ENCODE measurements at places on chromosomes 1 and 21.

DNA sequence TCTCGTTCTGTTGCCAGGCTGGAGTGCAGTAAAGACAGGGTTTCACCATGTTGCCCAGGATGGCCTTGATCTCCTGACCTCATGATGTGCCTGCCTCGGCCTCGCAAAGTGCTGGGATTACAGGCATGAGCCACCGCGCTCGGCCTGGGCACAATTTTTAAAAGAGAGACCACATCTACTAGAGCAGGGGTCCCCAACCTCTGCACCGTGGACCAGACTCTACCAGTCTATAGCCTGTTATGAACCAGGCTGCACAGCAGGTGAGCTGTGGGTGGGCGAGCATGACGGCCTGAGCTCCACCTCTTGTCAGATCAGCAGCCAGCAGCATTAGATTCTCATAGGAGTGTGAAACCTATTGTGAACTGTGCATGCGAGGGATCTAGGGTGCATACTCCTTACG is 20.8 kb downstream of the TNNT2 start:
- DNase-seq, result no peak

- peak; percentile 48 for DNase-seq
These were observed 25.6 kb downstream of the ALPL start for GRCh38 chr1:21534674-21535378.

- DNase-seq, result no peak
These were observed 285.2 kb upstream of the SGIP1 start for GRCh38 chr1:66248746-66249145.

DNA sequence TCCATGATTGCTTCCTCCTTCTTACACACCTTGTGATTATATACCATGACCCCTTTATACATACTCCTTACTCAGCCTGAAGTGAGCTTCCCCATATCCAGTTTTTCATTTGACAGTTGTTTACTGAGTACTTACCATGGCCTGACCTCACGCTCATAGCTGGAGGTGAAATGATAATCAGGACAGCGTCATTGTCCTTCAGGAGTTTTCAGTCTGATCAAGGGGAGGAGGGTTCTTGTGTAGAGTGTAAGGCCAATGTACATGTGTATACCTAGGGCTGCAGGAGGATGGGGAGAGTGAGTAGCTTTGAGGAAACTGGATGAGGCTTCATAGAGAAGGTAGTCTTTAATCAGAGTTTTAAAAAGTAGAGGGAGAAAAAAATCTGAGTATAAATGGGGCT is 325.8 kb downstream of the RYR2 start:
- no peak for DNase-seq

GRCh38 chr1:9371391-9371935 is 78.8 kb downstream of the SPSB1 start:
- DNase-seq, result no peak

DNA sequence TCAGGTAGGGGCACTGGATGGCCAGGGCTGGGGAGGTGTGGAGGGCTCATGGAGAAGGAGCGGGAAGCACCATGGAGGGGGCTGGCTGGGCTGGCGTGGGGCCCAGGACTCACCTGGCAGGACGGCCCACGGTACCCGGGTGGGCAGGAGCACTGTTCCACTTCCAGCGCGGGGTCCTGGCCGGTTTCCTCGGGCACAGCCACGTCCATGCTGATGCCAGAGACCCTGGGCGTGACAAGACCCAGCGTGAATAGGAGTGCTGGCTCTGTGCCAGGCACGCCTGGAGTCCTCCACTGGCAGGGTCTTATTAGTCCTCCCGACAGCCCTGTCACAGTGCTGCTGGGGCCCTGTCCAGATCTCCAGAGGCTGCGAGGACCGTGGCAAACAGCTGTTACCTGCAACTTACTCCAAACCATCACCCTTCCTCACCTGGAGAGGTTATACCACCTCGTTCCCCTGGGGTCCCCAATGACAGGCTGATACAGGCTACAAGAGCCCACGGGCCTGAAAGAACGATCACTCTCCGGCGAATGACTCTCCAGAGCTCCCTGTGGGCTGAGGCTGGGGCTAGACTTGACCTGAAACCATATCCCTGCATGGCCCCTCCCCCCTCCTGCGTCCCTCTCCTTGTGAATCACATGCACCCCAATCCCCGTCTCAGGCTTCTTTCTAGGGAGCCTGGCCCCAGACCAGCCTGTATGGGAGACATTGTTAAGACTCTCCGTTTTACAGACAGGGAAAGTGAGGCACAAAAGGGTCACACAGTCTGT is 62.1 kb downstream of the HSPG2 start:
- DNase-seq, result no peak

DNA sequence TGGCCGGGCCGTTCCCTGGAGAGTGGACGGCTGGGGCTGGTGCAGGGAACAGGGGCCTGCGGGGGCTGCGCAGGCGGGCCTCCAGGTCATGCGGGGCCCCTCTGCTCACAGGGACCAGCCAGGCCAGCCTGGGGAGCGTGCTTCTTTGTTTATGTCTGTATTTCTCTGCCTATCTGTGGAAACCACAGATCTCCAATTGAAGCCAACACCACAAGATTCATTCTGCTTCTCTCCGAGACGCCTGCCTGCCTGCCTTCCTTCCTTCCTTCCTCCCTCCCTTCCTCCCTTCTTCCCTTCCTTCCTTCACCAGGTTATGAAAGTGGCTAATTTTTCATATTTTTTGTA is 39.9 kb upstream of the HMGN1 start:
- no peak for DNase-seq

GRCh38 chr1:173392895-173393658 is 84.1 kb upstream of the PRDX6 start:
- no peak for DNase-seq

DNA sequence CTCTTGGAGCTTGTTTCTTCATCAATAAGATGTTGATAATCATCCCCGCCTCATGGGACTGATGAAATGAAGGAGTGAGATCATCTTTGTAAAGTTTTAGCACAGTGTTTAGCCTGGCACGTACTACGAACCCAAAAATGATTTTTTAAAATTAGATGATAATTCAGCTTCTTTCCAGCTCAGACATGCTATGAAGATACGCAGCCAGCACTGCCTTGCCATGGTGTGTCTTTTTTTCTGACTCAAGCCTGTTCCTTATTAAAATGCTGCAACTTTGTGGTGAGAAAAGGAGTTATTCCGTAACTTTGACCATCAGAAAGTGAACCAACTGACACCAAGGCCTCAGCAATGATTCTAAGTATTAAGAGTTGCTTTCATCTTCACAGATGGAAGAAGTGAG is 269.0 kb downstream of the LTN1 start:
- no peak for DNase-seq

- peak; percentile 83 for DNase-seq
These were observed 32.2 kb downstream of the HSPG2 start for GRCh38 chr1:21904704-21905520.

- no peak for DNase-seq
These were observed 671 bp upstream of the PYGO2 start for GRCh38 chr1:154962156-154962749.

DNA sequence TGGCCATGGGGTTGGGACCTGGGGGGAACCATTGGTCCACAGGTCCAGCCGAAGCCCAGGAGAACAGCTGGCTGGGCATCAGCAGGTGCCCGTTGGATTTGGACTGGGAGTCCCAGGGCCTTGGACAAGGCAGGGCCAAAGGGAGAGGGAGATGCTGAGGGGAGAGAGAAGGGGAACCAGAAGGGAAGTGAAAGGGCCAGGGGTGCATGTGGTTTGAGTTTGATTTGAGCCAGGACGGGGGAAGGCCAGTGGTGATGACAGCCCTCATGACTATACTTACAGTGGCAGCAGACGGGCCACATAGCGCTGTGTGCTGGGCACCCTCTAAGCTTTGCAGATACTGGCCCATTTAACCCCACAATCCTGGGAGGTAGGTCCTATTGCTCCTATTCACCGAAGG is 18.8 kb downstream of the AGRN start:
- DNase-seq, result no peak

- DNase-seq, result no peak
These were observed 122.1 kb upstream of the RGS1 start for GRCh38 chr1:192453360-192453992.

- no peak for DNase-seq
These were observed 377.9 kb downstream of the LTN1 start for GRCh38 chr21:28614791-28615190.

DNA sequence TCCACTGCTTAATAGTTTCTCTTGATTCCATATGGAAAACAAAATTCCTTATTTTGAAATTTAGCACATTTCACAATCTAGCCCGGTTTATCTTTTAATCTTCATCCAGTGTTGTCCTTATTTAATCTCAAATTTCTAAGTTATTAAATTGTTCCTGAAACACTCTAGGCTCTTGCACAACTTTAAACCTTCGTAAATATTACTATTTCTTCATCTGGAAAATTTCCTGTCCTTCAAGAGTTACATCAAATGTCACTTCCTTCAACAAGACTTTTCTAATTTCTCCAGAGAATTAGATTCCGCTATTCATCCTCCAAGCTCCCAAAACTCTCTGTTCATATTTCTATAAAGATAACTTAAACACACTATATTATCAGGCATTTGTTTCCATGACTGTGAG is 6.5 kb downstream of the FMO5 start:
- no peak for DNase-seq

- DNase-seq, result no peak
These were observed 39.5 kb downstream of the PIK3CD start for GRCh38 chr1:9691108-9691445.

- DNase-seq, result no peak
These were observed 151.8 kb downstream of the EIF4G3 start for GRCh38 chr1:21024918-21025317.

DNA sequence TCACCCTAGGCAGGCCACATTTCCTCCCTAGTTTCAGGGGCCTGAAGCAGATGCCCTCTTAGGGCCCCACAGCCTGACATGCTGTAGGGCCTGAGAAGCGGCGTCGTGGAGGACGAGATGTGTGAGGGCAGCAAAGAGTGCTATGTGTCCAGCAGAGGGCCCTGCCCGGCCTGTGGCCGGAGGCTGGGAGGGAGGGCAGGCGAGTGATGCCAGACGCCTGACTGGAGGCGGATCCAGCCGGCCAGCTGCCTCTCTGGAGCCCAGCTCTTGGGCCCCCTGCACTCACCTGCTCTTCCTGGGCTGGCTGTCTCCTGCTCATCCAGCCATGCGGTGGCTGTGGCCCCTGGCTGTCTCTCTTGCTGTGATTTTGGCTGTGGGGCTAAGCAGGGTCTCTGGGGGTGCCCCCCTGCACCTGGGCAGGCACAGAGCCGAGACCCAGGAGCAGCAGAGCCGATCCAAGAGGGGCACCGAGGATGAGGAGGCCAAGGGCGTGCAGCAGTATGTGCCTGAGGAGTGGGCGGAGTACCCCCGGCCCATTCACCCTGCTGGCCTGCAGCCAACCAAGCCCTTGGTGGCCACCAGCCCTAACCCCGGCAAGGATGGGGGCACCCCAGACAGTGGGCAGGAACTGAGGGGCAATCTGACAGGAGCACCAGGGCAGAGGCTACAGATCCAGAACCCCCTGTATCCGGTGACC is at the start of gene GPR37L1:
GPR37L1 (plus strand) TSS at position 279 of the 697 bp plus-strand sequence; CDS start at position 326, 47 bp downstream.
- no peak for DNase-seq

DNA sequence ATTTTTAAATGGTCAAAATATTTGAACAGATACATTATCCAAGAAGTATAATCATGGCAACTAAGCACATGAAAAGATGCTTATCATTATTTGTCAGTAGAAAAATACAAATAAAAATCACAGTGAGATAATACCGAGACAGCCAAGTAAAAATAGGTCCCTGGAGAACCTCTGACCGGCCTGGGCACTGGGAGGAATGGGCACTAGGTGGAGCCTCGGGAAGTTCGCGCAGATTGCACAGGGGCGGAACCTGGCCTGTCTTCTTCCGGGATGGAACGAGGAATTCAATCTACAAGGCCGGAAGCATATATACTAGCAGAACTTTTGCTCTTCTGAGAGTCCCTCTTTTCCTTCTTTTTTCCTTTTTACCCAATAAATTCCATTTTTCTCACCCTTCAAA is 148.5 kb upstream of the CHRM3 start:
- no peak for DNase-seq

- DNase-seq, result no peak
These were observed 75.6 kb upstream of the SLFNL1 start for GRCh38 chr1:41097105-41097504.

GRCh38 chr1:151009674-151010345 is 1.6 kb downstream of the PRUNE1 start:
- no peak for DNase-seq

DNA sequence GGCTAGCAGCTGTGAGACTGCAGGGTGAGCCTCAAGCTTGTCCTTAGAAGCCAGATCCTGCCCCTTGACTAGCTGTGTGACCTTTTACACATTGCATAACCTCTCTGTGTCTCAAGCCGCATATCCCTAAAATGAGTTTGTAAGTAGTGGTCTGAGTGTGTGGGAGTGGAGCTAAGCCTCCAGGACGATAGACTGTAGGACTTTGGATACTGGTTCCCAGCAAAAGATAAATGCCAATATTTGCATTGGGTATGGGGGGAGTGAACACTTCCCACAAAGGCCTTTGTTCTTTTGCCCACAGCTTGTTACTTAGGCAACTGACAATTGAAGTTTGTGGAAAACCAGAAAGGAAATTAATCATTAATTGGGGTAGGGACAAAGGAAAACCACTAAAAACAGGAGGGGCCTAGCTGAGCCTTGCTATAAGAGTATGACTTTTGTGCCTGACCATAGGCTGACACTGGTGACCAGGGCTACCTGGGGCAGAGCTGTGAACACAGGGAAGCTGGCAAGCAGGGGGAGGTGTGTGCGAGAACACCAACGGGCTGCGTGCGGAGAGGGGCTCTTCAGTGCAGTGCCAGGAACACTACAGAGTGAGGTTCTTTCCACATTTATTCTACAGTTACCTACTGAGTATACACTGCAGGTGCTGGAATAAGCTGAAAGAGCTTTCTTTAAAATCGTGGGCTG is 102.4 kb upstream of the ETV3 start:
- DNase-seq, result peak; percentile 45

DNA sequence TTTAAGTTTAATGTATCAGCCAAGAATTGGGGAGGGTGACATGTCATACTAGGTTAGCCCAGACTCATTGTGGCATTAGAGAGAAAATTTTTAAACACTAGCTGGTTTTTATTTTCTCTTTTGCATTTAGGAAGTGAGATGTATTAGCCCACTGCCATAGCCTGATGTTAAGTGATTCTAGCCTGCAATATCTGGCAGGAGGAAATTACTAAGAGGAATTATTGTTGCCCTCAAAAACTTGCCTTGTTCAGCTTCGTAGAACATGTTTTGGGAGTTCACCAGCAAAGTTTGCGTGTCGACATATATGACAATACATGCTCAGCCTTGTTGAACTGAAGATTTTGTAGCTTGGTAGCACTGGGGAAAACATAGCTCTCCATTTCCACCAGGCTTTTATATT is 12.5 kb downstream of the ADAM30 start:
- DNase-seq, result no peak

DNA sequence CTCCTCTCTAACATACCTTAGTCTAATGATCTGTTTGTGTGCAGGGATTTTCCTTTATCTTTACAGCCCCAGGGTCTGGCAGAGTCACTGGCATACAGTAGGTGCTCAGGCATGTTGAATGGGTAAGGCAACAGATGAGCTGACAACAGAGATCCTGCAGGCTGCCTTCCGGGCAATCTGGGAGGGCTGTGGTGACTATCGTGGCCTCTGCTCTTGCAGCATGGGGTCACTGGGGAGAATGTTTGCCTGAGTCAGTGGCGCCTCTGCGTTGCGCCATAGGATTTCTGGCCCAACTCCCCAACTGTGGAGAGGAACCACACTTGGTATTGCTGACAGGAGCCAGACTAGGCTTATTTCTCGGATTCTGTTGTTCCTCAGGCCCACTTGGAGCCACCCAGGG is 93.8 kb downstream of the LAMC2 start:
- DNase-seq, result no peak

All from liver (tissue), 10 donors.